ENCODE measurements at places on chromosomes 1 and 21. TPM values are rescaled to one million over a fixed set of nuclear protein-coding genes. Genes with fewer than 3 reads are reported as not detected.

Gene NMNAT2
- total RNA-seq, result not detected

Gene ELAVL4
- not detected for total RNA-seq

DNA sequence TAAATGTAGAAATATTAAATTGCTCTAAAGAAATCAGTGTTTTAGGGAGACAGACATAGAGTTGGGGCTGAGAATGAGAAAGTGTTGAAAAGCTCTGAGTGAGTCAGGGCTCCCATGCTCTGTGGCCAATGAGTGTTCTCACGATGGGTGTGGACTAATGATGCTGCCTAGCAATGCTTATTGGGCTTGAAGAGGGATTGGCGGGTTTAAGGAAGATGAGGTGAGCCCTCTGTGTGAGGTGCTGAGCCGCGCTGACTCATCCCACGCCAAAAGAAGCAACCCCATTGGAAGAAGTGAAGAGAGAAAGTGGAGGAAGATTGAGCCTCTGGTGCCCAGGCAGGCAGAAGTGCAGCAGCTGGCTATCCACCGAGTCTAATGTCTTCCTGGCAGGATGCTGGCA is 65.1 kb upstream of the DPT start:
- DNase-seq, result no peak

Gene TMEM61
- total RNA-seq, result 4.4 TPM
